Epithelial cell of esophagus (primary cell): ENCODE measurements at places on chromosomes 12 and 14.

GRCh38 chr12:11716794-11717518 is 67.5 kb downstream of the ETV6 start:
- peak; percentile 31 for DNase-seq

- no peak for DNase-seq
Observed at GRCh38 chr12:97446895-97447294, 15.7 kb upstream of the RMST start.

GRCh38 chr12:104630230-104630670 is 173.5 kb downstream of the CHST11 start:
- no peak for DNase-seq

- no peak for DNase-seq
Observed at GRCh38 chr12:115450017-115450416, 766.0 kb upstream of the TBX3 start.

DNA sequence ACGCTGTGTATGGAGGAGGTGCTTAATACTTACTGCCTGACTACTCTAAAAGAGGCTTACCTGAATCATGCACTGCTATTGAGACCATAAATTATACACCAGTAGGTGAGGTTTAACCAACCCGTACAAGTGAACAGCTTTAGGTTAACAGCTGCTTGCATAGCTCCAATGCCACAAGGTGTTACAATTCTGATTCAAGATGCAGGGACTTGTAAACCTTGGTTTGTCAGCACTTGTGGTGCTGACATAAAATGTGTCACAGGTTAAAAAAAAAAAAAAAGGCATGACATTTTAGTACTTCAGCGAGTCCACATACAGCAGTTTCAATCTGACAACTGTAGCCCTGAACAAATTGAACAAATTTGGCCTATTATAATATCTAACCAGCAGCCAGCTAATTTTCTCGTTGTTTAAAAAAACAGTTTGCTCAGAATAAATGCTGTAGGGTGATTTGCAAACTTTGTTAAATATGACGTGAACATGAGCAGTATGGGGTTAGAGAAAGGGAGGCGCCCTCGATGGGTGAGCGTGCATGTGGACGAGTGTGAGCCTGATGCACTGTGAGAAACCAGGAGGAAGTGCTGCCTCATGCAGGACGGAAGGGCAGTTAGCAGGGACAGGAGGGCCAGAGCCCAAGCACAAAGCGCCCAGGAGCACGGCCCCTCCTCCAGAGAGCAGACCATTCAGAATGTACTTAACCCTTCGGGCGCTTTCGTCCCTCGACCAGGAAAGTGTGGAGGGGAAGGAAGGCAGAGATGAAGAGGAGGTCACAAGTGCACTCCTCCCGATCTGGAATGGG is 44.7 kb downstream of the TCHP start:
- peak; percentile 67 for DNase-seq

GRCh38 chr12:110888256-110888991 is 32.0 kb downstream of the MYL2 start:
- DNase-seq = no peak

- no peak for DNase-seq
Observed at GRCh38 chr12:66159123-66159522, 10.7 kb downstream of the TMBIM4 start.

- DNase-seq = no peak
Observed at GRCh38 chr12:66965621-66966020, 286.7 kb upstream of the GRIP1 start.

GRCh38 chr12:91721023-91721422 is 424.6 kb downstream of the BTG1 start:
- DNase-seq = no peak

- no peak for DNase-seq
Observed at GRCh38 chr12:88546853-88547252, 33.4 kb downstream of the KITLG start.

GRCh38 chr14:22221508-22221907 is 367.5 kb downstream of the DAD1 start:
- DNase-seq = peak; percentile 41

DNA sequence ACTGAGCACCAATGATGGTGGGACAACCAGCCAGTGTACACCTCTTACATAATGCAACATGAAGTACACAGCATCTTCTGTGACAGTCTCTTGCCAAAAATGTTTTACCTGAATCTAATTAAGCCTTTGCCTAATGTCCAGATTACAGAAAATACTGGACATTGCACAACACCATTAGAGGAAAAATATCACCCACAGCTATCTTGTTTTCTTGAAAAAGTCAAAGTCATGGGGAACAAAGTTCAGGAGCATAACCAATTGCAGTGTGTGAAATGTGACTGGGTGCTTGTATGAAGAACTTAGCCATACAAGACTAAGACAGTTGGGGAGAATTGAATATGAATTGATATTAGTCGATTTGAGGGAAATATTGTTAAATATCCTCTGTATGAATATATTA is 12.1 kb upstream of the ANO6 start:
- DNase-seq = no peak

GRCh38 chr14:23183479-23183878 is at the start of gene SLC7A8:
Gene SLC7A8 (minus strand): TSS chr14:23183660. CDS start chr14:23182914, 746 bp downstream.
- DNase-seq = no peak

DNA sequence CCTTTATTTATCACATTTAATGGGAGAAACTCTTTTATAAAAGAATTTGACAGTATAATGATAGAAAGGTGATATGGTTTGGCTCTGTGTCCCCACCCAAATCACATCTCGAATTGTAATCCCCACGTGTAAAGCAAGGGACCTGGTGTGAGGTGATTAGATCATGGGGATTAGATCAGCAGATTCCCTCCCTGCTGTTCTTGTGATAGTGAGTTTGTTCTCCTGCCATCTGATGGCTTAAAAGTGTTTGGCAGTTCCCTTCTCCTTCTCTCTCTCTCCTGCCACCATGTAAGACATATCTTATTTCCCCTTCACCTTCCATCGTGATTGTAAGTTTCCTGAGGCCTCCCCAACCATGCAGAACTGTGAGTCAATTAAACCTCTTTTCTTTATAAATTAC is 1110.3 kb downstream of the FLRT2 start:
- DNase-seq = no peak
